ENCODE measurements at places on chromosomes 7 and 10. TPM values are rescaled to one million over a fixed set of nuclear protein-coding genes. Genes with fewer than 3 reads are reported as not detected.
A peak's percentile ranks its signal among the peaks of the same experiment; 100 is the strongest.

Gene SHH
- 22.9 TPM for total RNA-seq

GRCh38 chr10:121048749-121049148, 197.6 kb downstream of the WDR11 start:
- no peaks in the 10 kb centered on the region for H3K27me3 ChIP-seq
- DNase-seq: no peak
- no peak overlapping the region for H3K4me3 ChIP-seq
- no peaks in the 10 kb centered on the region for H3K36me3 ChIP-seq
- no peak overlapping the region for H3K27ac ChIP-seq
- H3K4me1 ChIP-seq: no peaks in the 10 kb centered on the region

DNA sequence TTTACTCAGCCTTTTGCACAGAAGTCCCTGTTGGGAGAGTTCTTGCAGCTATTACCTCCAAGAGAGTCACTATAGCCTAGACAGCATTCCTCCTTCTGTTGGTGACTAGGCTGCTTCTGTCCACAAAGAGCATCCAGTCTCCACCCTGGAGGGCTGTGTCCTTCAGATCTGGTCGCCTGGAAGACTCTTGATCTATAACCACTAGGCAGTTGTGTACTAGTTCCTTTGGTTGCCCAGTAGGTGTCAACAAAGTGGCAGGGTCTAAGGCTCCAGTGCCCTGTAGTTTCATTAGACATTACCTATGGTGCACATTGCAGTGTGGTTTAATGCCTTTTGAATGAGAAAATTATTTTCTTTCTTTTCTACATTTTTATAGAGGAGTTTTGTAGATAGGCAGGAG, 11.3 kb upstream of the AKR1C2 start:
- no peaks in the 10 kb centered on the region for H3K36me3 ChIP-seq
- H3K4me1 ChIP-seq: no peaks in the 10 kb centered on the region
- no peak overlapping the region for H3K4me3 ChIP-seq
- H3K27me3 ChIP-seq: no peaks in the 10 kb centered on the region
- no peak for DNase-seq

Gene UCMA
- not detected for total RNA-seq

GRCh38 chr7:121591926-121592325, 195.8 kb upstream of the FAM3C start:
- H3K27ac ChIP-seq: no peak overlapping the region
- no peak overlapping the region for H3K4me3 ChIP-seq

DNA sequence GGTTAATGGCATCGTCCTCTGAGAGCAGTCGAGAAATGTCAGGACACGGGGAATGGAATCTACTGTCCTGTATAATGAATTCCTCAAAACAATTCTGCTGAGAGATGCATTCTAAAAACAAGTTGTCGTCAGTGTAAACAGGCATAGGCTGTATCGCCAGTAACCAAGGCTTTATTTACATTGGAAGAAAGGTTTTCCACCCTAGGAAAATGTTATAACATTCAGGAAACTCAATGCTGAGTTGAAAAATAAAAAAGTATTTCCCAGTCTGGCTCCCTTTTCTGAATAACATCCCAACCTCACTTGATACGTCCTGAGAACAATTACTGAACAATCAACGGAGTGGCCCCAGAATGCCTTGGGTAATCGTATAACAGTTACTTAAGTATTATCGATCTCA, 79.6 kb upstream of the UCN3 start:
- no peaks in the 10 kb centered on the region for H3K36me3 ChIP-seq
- no peaks in the 10 kb centered on the region for H3K27me3 ChIP-seq
- H3K4me3 ChIP-seq: no peak overlapping the region
- H3K4me1 ChIP-seq: no peaks in the 10 kb centered on the region
- DNase-seq: no peak

Gene CC2D2B
- total RNA-seq: 0.21 TPM

- no peaks in the 10 kb centered on the region for H3K36me3 ChIP-seq
- H3K27me3 ChIP-seq: no peaks in the 10 kb centered on the region
- DNase-seq: no peak
These were observed 111.2 kb upstream of the KLF6 start for GRCh38 chr10:3896161-3896560.

GRCh38 chr10:116270771-116271592, 2.0 kb downstream of the GFRA1 start:
- no peak overlapping the region for H3K27ac ChIP-seq
- peaks cover 28% of the 10 kb centered on the region for H3K27me3 ChIP-seq
- H3K4me3 ChIP-seq: peak overlapping the region; percentile 41
- DNase-seq: no peak
- H3K4me1 ChIP-seq: peaks cover 4% of the 10 kb centered on the region
- H3K36me3 ChIP-seq: no peaks in the 10 kb centered on the region

GRCh38 chr10:31623466-31623865, 304.4 kb downstream of the ZEB1 start:
- DNase-seq: no peak
- no peaks in the 10 kb centered on the region for H3K27me3 ChIP-seq
- H3K4me1 ChIP-seq: no peaks in the 10 kb centered on the region
- H3K27ac ChIP-seq: no peak overlapping the region
- H3K4me3 ChIP-seq: no peak overlapping the region

GRCh38 chr10:13851906-13852305, 265.1 kb downstream of the PRPF18 start:
- DNase-seq: no peak
- H3K36me3 ChIP-seq: no peaks in the 10 kb centered on the region
- H3K27me3 ChIP-seq: no peaks in the 10 kb centered on the region
- no peaks in the 10 kb centered on the region for H3K4me1 ChIP-seq
- no peak overlapping the region for H3K27ac ChIP-seq

DNA sequence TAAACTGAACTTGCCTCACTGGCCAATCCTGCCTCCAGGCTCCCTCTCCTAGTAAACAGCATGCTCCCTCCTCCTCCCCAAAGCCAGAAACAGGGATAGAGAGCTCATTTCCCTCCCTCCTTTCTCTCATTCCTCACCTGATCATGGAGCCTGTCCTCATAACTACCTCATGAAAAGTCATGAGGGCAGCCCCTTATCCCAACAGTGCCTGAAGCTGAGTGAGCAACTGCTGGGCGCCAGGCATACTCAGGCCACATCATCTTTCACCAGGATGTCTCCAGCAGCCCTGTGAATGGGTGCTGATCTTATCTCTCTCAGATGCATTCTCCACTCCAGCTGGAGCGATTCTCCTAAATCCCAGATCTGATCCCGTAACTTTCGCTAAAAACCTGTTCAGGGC, 307.2 kb downstream of the PRPF18 start:
- H3K4me3 ChIP-seq: no peak overlapping the region
- no peaks in the 10 kb centered on the region for H3K4me1 ChIP-seq
- no peaks in the 10 kb centered on the region for H3K36me3 ChIP-seq
- no peaks in the 10 kb centered on the region for H3K27me3 ChIP-seq
- H3K27ac ChIP-seq: no peak overlapping the region

- no peak overlapping the region for H3K4me3 ChIP-seq
- no peaks in the 10 kb centered on the region for H3K27me3 ChIP-seq
- H3K4me1 ChIP-seq: peaks cover 15% of the 10 kb centered on the region
These were observed 70.8 kb downstream of the ASB13 start for GRCh38 chr10:5595591-5595990.

Measured in Panc1 (cell line).